ENCODE measurements at places on chromosomes 3 and 15.

DNA sequence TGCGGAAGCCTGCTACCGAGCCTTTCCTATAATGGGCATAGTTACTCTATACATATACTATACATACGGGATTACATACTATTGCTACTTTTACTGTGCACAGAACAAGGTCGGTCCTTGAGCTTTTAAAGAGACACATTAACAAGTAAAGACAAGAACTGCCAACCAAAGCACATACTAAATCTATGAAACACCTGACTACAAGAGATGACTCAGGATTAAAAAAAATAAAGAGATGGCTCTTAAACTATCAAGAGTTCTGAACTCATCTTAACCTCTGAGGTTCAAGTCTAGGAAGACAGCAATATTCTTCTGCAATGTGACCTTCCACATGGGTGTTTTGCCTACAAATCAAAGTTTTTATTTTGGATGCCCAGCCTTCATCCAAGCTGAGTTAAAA, 106.8 kb downstream of the TNIK start:
- no peak for DNase-seq

DNA sequence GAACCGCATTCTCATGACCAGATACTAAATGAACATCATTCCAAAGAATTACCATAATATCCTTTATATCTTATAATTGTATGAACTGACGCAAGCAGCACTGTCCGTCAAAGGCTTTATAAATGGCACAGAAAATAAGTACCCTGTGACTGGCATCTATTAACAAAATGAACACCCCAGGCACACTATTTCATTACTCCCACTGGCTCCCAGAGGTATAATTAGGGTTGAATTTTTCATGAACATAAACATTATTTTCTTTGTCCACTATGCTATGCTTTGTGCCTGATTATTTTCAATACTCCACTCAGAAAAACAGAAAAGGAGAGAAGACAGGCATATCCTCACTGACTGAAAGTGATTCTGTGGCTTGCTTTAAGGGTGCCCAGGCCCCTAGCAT, 71.1 kb downstream of the LYZL4 start:
- no peak for DNase-seq

DNA sequence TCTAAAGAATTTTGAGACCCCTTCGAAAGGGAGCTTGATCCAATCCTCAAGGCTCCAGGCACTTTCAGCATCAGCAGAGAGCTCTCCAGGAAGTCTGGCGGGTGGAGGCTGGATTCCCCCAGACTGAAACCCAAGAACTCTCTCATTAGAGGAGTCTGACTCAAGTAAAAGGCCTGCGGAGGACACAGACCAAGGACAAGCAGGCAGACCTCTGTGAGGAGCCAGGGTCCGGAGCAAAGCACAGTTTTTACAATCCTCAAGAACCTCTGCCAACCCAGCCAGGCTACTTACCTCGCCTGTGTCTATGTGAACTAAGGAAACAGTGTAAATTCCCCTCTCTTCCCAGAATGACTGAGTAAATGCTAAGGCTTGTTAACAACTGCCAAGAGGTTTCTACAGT, 86.2 kb downstream of the FBN1 start:
- peak; percentile 21 for DNase-seq

DNA sequence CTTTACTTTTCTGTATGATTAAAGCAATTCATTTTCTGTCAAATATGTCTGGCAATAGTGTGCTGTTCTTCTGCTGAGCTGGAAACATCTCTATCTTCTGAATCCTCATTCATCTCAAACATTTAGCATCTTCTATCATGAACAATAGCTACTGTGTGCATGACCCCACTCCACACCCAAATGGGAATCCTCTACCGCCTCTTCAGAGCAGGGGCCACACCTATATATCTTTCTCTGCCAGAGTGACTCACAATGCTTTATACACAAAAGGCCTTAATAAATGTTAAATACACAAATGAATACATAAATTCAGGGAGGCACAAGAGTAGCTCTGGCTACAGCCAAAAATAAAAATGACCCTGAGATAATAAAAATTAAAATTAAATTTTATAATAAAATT, 8.0 kb downstream of the ALDH1A2 start:
- no peak for DNase-seq

DNA sequence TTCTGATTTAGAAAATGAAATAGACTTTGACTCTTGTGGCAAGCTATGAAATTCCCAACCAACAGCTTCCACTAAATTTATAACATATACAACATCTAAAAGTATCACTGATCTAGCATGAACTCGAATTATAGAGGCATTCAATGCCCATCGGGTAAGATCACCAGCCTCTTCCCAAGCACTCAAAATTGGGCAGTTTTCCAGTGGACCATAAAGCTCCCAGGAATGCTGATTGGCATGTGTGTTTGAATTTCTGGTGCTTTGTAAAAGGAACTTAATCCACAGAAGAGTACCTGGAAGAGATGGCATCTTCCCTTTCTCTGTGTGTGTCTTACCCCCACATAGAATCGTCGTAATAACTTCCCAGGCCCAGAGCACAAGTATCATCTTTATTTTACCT, 10.0 kb downstream of the LRTM1 start:
- DNase-seq = no peak

DNA sequence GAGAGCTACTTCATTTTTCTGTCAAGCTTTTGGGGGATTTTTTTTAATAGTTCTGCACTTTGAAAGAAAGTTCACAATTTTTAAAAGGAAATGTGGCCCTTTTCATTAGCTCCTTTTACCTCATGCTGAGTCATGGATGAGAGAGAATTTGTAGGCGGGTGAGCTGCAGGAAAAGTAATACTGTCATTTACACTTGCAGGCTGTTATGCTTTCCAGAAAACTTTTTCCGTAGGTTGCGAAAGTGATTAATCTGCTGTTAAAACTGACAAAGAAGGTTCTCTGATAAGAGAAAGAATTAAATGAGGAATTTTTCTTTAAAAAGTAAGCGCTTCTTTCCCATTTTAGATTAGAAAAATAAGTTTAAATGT, 430.2 kb downstream of the LPP start:
- no peak for DNase-seq

- no peak for DNase-seq
Observed at GRCh38 chr3:69750549-69750948, 11.3 kb downstream of the MITF start.

DNA sequence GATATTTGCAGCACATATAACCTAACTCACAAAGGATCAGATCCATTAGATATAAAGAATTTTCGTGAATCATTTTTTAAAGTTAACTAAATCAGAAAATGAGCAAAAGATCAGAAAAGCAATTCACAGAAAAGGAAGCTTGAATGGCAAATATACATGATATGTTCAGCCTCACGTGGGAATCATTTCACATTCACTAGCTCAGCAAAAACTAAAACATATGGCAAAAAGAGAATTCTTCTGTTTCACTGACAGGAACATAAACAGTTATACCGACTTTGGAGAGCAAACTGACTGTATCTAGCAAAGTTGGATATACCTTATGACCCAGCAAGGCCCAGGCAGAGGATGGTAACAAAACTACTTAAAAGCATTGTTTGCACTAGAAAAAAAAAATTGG, 34.0 kb upstream of the NR2E3 start:
- DNase-seq = no peak

DNA sequence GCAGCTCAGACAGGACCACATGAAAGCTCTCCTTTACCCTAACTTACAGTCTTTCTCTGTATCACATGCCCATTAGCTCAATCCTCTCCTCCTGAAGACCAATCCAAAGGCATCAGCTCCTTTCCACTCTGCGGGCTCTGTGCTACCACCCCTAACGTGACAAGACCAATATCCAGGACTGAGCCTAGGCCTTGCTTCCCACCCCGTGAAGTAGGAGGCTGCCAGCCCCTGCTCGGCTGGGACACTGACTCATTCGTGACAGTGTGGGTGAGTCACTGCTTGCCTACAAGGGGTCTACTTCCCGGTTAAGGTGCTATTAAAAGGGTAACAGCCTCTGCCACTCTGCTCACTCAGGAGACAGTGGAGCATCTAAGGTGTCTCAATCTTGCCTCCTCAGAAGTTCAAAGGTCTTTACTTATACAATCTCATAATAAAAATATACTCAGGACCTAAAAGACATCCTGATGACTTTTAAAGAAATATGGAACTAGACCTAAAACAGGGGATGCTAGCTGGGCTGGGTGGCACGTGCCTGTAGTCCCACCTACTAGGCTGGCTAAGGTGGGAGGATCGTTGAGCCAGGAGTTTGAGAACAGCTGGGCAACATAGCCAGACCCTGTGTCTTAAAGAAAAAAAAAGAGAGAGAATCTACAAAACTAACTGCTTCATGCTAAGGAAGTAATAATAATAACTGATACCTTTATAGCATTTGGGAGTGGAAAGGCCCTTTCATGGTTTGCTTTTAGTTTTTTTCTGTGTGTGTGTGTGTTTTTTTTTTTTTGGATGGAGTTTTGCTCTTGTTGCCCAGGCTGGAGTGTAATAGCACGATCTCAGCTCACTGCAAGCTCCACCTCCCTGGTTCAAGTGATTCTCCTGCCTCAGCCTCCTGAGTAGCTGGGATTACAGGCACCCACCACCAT, 55.0 kb downstream of the TMEM44 start:
- DNase-seq = no peak

DNA sequence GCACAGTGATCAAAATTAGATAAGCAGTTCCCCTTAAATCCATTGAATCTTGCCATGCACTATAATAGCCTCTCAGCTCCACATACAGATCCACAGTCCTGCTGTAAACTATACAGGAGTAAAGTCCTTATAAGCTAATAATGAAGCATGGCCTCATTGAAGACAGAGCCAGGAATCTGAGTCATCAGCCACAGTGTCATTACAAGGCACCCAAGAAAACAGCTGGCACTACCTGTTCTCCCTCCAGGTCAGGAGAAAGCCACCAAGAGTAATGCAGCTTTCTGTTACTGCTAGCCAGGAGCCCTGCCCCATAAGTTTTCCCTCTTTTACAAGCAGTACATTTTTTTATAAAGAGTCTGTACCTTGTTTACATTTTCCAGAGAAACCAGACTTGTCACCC, 27.3 kb downstream of the WDR49 start:
- no peak for DNase-seq

DNA sequence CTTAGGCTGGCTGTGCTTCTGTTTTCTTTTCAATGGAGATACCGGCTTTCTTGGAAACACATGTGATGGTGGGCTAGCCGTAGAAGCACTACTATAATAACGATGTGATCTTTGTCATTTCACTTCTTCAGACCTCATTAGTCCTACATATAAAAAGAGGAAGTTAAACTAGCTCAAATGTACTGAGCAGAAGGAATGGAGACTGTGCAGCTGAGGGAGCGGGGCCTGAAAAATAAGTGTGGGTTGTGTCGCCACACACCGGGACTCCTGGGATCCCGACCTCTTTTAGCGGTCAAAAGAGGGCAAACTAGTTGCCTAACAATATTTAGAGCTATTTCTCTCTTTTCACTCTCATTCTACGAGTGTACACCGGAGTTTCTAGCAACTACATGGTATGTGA, 1.0 kb upstream of the RNF7 start:
- no peak for DNase-seq

DNA sequence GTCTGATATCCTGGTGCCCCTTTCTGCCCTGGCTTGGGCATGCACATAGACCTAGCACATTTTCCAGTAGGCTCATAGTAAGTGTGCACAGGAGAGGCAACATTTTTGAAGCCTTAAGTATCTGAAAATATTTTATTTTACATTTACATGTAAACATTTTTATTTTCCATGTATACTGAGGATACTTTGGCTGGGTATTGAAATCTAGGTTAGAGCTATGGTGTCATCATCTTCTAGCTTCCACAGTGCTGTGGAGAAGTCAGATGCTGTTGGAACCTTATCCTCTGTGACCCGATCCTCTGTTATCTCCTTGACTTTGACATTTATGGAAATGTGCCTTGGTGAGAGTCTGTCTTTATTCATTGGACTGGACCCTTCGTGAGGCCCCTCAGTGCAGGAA, 74.1 kb downstream of the PLXNA1 start:
- DNase-seq = no peak

- DNase-seq = no peak
Observed at GRCh38 chr3:55556619-55557537, 69.8 kb upstream of the WNT5A start.

- DNase-seq = no peak
Observed at GRCh38 chr3:17243621-17244020, 358.9 kb downstream of the PLCL2 start.

DNA sequence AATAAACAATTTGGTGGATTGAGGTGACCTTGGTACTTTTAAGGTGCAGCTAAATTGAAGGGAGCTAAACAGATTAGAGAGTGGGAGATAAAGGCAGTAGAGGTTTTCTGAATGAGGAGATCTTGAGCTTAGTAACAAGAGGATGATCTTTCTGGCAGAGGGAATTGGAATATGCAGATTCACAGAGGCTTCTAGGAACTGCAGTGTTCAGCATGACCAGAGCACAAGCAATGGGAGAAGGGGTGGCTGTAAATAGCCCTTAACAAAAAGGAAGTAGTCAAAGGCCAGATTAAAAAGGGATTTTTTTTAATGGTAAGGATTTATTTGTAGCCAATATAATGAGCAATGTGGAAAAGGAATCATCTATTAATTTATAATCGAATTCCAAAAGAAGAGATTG, 5.7 kb upstream of the BNIP2 start:
- DNase-seq = no peak

GRCh38 chr3:115864911-115865310, 241.6 kb downstream of the GAP43 start:
- no peak for DNase-seq

All from neuronal stem cell (in vitro differentiated cells).